GM19239 (cell line): ENCODE measurements at places on chromosomes 1 and 21.

GRCh38 chr1:186046437-186047211 is 312.4 kb downstream of the HMCN1 start:
- no peak for DNase-seq

GRCh38 chr1:53061859-53062707 is at the start of gene PODN:
Gene PODN (plus strand): TSS chr1:53062213. CDS start chr1:53069856, 7,643 bp downstream.
- no peak for DNase-seq

- no peak for DNase-seq
Measured at GRCh38 chr1:228314315-228314657, 92.3 kb downstream of the TRIM11 start.

- DNase-seq: no peak
Measured at GRCh38 chr1:15346346-15347030, 63.2 kb upstream of the EFHD2 start.

GRCh38 chr1:54407404-54408146 is 1.4 kb upstream of the SSBP3 start:
- DNase-seq: peak; percentile 73

- DNase-seq: no peak
Measured at GRCh38 chr1:194024659-194025058, 838.2 kb upstream of the B3GALT2 start.

DNA sequence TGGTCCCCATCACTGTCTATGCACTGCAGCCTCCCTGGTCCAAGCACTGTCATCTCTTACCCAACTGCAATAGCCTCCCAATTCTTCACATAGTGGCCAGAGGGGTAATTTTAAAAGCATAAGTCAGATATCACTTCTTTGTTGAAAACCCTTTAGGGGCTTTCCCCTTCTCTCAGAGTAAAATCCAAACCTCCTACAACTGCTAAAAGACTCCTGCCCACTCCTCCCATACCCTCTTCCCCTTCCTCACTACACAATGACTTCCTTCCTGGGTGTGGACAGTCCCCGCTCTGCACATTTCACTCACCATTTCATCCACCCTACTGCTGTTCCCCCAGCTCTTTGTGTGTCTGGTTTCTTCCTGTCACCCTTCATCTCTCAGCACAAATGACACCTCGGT is 8.3 kb downstream of the MCOLN2 start:
- DNase-seq: no peak

DNA sequence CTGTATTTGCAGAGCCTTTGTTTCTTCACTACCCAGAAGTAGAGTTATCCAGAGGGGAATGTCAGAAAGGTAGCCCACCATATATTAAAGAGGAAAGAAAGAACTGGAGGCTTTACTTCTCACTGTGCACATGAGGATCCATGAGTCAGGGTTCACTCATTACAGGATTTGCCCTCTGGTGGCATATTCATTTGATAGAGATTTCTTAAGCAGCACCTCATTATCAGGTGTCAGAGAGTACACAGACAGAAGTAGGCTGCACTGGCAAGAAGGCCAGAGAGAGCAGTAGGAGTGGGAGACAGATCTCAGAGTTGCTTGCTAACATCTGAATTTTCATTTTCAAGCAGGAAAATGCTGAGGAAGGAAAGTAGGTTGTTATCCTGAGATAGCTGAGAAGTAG is 123.8 kb downstream of the PIK3R3 start:
- DNase-seq: no peak
